Left cardiac atrium (tissue), 4 donors: ENCODE measurements at places on chromosomes 7 and 10.

DNA sequence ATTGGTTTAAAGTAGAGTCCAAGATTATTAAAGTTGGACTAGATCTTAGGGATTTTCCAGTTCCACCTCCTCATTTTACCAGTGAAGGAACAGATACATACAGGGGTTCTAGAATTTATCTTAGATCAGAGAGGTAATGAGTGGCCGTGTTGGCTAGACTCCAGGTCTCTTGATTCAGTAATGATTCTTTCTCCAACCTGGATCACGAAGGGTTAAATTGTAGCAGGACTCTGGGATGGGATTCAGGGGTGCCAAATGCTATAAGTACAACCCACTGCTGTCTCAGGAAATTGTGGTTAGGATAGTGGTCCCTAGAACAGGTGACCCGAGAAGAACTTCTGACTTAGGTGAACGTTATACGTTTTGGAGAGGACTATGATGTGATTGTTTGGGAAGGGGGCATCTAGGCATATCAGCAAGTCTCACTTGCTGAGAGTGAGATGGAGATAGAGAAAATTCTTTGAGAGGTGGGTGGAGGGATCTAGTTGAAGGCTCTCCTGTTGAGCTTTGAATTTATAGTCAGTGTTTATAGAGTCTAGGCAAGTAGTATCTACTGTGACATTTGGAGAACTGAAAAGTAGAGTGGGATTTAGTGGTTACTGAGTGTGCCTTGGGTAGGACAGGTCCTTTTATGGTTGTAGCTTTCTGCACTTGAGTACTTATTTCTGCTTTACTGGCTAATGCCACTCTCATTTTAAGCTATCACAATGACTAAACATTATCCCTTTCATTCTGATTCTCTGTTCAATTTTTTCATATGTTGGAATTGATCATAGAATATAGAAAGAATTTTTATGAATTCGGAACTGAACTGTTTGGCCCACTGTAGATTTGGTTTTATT is 58.3 kb downstream of the ST7 start:
- no peak for DNase-seq

GRCh38 chr7:15915686-15916293 is 229.3 kb upstream of the MEOX2 start:
- no peak for DNase-seq

GRCh38 chr7:104241538-104242209 is 33.9 kb upstream of the ORC5 start:
- DNase-seq: no peak

- DNase-seq: no peak
Observed at GRCh38 chr7:99737726-99738125, 2.7 kb upstream of the CYP3A7 start.

- DNase-seq: no peak
Observed at GRCh38 chr7:42946627-42946950, 14.4 kb downstream of the MRPL32 start.

DNA sequence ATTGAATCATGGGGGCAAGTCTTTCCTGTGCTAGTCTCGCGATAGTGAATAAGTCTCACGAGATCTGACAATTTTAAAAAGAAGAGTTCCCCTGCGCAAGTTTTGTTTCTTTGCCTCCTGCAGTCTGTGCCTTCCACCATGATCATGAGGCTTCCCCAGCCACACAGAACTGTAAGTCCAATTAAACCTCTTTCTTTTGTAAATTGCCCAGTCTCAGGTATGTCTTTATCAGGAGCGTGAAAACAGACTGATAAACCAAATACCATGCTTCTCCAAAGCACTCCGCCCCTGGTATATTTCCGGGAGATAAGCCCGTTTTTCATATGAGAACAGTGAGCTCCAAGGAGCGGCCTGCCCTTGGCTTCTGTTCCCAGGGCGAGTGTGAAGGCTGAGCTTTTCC is 118.9 kb downstream of the EVX1 start:
- no peak for DNase-seq

DNA sequence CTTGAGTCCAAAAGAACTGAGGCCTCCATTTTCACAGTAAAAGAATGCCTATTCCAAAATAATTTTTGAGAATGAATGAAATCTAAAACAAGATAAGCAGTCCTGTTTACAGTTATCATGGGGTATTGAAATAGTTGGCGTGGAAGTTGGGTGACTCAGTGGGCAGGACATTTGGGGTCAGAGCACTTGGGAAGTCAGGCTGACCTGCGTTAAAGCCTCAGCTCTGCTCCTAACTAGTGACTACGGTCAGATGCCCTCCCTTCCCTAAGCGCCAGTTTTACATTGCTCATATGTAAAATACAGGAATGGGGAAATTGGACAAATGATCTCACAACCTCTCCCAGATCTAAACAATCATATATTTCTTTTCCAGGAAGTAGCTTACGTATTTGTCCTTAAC is 2.3 kb upstream of the PAPSS2 start:
- DNase-seq: peak; percentile 39
